ENCODE measurements at places on chromosomes 1 and 21.
A peak's percentile ranks its signal among the peaks of the same experiment; 100 is the strongest.

DNA sequence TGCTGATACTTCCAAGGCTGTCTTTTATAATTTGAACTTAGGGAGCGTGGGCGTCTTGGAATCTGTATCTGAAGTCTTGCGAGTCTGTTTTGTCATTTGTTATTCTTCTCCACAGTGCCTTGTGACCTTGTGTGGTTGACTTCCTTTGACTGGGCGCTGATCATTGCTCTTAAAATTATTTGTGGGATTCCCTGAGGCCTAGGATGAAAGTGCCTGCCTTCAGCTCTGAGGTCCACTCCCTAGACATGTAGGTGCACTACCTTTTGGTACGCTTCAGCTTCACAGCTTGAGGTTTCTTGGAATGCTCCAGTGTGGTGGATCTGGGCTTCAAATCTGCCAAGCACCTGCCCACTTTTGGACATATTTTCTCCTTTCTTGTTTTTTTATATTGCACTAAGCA is 50.2 kb upstream of the IGSF5 start:
- no peak for DNase-seq

- DNase-seq: no peak
These were observed at the start of gene SELENON for GRCh38 chr1:25799935-25800702. SELENON (plus strand) TSS chr1:25800193; CDS start chr1:25800231, 38 bp downstream.

DNA sequence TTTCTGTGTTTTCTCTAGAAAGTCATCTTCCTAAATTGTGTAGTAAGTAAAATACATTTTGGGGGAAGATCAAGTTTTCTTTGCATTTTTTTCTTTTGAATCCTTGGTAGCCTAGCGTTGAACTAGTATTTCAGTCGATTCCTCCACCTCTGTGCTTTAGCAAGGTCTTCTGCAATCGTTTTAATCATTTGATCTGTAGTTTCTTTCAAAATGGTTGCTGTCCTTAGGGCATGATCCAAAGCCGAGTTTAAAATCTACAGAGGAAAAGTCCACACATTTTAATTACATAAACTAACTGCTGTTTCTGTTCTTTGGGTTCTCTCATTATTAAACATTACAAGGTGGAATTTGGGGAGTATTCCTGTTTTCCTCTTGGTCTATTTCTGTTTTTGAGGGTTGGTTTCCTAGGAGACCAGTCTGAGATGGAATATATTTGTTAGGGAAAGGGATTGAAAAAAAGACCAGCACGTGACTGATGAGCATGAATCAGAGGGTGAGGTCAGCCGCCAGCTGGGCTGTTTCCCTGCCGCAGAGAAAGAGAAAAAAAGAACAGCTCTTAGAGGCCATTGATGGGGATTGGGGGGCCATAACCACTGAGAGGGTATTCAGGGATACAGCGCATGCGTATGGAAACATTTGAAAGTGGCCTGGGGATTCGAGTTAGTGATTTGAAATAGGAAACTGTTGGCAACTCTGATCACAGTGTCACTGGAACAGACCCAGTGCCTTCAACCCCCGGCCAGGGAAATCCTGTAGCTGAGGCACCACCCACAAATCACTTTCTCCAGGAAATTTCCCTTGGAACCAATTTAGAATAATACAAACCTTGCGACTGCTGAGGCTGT is 40.6 kb downstream of the AKNAD1 start:
- no peak for DNase-seq

DNA sequence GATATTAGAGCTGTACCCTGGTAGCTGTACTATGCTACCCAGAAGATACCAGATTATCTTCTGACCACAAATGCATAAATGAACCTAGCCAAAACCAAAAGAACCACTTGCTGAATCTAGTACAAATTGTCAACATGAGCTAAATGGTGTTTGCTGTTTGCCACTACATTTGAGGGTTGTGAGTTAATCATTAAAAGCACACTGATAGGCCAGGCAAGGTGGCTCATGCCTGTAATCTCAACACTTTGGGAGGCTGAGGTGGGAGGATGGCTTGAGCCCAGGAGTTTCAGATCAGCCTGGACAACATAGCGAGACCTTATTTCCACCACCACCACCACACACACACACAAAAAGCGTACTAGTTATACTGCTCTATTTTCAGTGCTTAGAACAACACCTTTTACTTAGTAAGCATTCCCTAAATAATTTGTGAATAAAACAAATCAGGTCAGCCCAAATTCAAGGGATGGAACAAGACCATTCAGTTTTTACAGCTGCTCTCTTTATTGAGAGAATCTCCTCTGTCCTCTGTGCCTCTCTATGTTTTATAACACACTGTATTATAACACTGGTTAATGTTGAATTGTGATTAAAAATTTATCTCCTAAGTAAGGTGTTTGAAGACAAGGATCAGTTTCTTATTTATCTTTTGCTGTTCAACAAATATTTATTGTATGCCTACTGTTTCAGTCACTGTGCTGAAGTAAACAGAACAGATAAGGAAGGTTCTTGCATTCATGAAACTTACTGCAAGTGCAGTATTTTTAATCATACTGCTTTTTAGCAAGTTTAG is 44.0 kb downstream of the MAGI3 start:
- no peak for DNase-seq

DNA sequence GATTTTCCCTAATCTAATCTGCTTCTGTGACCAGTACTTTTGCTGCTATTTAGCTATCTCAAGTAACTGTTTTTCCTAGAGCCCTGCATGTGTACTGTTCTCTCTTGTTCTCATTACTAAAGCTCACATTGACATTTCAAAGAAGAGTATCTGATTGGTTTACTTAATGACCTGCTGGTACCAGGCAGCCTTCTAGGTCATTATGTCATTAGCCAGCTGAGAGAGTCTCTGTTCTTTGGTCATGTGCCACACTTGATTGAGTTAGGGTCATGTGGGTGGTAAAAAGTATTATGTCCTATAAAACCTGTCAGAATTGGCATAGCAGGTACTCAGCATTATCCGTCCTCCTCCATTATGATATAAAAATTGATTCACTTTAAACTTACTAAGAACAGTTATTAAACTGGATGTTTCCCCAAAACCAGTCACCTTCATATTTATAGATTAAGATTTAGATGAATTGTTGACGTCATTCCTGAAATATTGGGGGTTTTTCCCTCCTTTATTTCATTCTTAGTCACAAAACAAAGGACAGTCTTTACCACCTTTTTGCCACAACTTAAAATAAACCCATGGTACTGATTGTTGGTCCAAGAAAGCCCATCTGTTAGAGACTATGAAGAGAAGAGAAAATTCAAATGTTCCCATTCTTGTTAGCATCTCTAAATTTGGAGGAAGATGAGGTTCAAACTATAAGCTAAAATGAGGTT is 22.2 kb downstream of the FNDC5 start:
- DNase-seq: no peak

- no peak for DNase-seq
These were observed 36.9 kb upstream of the OR2B11 start for GRCh38 chr1:247494767-247495166.

DNA sequence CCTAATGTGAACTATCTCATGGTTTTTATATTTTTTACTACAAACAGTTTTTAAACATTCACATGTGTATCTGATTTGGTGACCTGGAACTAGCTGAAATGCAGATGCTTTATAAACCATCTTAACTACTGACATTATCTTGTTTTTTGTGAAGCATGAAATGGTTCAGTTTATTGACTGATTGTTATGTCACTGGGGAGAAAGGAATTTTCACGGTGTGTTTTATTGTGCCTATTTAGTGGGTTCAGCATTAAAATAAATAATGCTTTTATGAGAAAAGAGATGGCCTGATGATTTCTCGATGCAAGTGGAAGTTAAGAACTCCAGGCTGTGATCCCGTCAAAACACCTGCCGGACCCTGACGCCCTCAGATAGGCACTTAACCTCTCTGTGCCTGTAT is 79.9 kb upstream of the KIF26B start:
- no peak for DNase-seq

- DNase-seq: no peak
These were observed 11.7 kb downstream of the LHX9 start for GRCh38 chr1:197928849-197929336.

DNA sequence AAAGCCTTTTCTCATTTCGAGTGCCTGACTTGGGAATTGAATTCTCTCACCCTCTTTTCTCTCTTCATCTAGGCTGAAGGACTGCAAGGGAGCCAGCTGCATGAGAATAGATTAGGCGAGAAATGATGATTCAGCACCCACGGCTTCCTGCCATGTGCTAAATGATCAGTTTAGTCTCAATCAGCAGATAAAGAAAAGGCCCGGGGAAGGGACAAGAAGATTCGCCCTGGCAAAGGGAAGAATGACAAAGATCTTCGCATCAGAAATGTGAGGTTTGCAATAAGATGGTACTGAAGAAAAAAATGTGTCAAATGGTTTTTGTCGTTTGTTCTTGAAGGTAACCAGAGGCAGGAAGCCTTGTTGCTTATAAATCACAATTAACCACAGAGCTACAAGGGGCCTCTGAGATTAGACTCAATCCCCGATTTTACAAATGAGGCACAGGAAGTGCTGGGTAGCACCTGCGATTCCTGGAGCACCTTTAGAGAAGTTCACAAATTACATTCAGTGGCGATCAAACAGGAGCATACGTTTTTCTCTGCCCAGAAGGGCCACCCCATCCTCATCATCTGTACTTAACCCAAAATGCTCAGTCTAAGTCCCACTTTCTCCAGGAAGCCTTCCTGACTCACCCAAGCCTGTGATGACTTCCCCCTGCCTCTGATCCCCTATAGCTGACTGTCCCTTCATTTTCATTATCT is 183.4 kb downstream of the ZNF281 start:
- DNase-seq: no peak

DNA sequence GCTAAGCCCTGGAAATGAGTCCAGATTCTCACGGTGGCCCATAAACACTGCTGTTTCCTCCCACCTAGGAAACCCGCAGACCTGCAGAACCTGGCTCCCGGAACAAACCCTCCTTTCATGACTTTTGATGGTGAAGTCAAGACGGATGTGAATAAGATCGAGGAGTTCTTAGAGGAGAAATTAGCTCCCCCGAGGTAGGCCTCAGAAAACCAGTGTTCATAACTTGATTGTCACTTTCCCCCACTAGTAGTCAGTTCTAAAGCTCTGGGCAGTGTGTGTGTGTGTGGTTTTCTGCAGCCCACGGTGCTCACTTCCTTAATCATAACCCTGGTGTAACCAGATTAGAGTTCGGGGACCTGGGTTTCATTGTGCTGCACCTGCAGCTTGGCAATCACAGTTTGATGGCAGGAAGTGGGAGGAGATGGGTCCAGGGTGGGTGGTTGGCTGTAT is 39.1 kb downstream of the CLIC6 start:
- no peak for DNase-seq

DNA sequence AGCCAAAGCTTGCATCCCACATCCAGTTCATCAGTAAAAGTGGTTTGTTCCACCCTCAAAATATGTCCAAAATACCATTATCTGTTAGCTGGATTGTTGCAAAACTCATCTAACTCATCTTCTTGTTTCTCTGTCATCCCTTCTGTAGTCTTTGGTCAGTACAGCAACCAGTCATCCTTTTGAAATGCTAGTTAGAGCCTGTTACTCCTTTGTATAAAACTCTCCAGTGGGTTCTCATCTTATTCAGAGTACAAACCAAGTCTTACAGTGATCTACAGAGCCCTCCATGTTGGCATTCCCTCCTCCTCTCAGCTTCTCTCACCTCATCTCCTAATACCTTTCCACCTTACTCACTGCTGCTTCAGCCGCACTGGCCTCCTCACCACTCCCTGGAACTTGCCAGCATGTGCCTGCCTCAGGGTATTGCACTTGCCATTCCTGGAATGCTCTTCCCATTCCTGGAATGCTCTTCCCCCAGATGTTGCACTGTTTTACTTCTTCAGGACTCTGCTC is 70.6 kb downstream of the LAMC1 start:
- no peak for DNase-seq

DNA sequence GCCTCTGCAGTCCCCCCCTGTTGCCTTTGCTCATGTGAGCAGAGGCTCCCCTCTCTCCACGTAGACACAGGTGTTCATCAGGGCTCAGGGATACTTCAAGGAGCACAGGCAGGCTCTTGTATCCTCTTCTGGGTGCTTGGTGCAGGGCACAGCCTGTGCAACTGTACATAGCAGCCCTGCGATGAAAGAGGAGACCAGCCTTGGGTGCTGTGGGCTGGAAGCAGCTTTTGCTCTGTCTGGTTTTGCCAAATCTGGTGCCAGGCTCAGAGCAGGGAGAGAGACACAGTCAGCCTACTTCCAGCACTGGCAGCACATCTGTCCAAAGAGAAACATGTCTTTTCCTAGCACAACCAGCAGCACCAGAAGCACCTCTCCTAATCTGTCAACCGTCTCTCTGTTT is 132.1 kb downstream of the ETS2 start:
- no peak for DNase-seq

- DNase-seq: no peak
These were observed 19.3 kb downstream of the CRYZL1 start for GRCh38 chr21:33622253-33622652.

DNA sequence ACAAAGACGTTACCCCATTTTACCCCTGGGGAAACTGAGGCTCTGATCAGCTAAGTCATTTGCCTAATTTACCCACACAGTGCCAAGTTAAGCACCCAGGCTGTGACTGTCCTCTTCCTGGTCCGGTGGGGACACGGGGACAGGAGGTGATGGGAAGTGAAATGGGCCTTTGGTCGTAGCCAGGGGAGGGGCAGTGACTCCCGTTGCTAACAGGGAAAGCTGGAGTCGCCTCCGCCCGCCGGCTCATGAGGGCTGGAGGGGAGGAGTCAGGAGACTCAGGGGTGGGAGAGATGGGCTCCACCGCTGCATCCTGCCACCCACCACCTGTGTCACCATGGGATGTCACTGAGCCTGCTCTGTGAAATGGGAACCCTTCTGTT is 139.3 kb downstream of the PGBD5 start:
- no peak for DNase-seq

GRCh38 chr1:65148548-65149350 is 746 bp downstream of the AK4 start:
- peak; percentile 34 for DNase-seq

DNA sequence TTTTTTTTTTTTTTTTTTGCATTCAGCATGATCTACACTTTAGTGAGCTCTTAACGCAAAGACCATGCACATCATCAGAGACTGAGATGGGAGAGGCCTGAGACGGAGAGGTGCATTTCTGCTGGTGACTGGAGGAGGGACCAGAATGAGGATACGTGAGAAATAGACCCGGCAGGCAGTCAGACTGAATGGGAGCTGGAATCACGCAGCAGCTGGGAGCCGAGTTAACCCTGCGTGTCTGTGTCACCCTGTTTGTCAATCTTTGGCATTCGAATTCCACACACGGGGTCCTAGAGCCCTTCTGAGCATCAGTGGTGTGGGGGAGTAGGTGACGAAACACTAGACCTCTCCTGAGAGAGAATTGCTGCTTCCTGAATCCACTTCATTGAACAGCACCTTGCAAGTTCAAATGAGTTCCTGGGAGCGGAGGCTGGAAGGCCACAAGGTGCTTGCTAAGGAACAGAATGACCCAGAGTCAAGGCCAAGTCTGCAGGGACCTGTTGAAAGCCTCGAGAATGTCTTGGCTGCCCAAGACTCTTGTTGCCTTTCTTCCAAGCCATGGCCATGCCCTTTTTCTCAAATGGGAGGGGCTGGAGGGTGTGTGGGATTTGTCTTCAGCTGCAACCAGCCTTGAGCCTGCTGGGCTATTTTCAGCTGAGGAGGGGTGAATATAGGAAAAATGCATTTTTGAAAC is 123.3 kb downstream of the CNIH3 start:
- no peak for DNase-seq

- no peak for DNase-seq
These were observed 101.8 kb upstream of the LPGAT1 start for GRCh38 chr1:211932231-211932932.

Measured in activated CD4-positive, CD25-positive, alpha-beta regulatory T cell treated with anti-CD3 and anti-CD28 coated beads, Interleukin-2, amount 50 U/mL, for 72 hours (primary cell).